ENCODE measurements at places on chromosomes 7 and 10.

GRCh38 chr7:139317939-139318505, 23.1 kb upstream of the FMC1 start:
- no peak for DNase-seq

GRCh38 chr10:23358357-23358756, 13.8 kb upstream of the C10orf67 start:
- DNase-seq = no peak

GRCh38 chr10:11093771-11094736, 76.4 kb downstream of the CELF2 start:
- DNase-seq = no peak

- no peak for DNase-seq
Measured at GRCh38 chr7:100219271-100219737, 445 bp upstream of the PVRIG start.

- no peak for DNase-seq
Measured at GRCh38 chr7:30906014-30906413, 5.6 kb upstream of the AQP1 start.

GRCh38 chr7:116984917-116985316, 31.6 kb downstream of the ST7 start:
- DNase-seq = peak; percentile 17

- DNase-seq = no peak
Measured at GRCh38 chr7:12731775-12732174, 44.3 kb downstream of the ARL4A start.

GRCh38 chr10:88819290-88819689, 16.8 kb downstream of the LIPM start:
- no peak for DNase-seq

DNA sequence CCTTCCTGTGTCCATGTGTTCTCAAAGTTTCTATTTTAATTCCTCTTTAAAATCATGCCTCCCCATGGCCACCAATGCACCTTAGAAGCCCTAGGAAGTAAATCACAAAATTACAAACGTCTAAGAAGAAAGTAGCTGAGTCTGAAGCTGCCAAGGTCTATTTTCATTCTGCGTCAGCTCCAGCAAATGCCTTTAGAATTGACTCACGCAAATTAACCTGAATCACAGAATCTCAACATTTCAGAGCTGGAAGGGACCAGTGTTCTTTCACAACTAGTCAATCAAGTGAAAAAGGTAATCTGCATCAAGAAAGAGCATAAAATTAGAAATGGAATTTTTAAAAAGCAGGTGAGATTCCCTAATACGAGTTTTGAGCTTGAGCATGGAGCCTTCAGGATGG, 1017.6 kb downstream of the SORCS3 start:
- DNase-seq = no peak

- no peak for DNase-seq
Measured at GRCh38 chr7:147756300-147756699, 834.3 kb upstream of the C7orf33 start.

DNA sequence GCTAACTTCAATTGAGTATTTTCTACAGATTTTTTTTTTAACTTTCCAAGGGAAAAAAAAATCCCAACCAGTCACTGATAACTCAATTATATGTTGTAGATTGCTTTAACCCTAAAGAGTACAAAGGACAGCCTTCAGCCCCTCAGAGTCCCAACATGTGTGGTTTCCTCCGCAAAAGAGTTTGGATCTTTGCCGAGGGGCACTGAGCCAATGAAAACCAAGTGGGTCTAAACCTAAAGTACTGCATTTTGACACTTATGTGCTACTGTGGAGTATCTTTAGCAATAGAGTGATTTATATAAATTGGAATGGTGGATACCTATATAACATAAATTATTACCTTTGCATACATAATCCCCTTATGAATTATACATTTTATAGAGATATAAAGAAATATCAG, 91.5 kb downstream of the SEMA3D start:
- no peak for DNase-seq

DNA sequence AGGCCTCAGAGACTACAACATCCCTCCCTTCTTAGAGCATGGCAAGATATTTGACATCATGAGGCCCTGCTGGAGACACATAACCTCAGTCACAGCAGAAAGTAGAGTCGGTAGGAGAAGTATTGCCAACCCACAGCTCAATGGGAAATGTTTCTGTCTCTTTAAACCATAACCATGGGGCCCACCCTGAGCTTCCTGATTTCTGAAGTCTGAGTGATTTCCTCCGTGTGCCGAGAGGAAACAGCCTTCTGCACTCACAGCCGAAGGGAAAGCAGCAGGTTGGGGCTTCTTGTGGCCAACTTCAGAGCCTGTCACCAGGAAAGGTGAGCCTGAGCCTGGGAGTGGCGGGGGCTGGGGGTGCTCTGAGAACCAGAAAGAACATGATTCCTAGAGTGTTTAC, at the start of gene GIMAP1:
TSS of gene GIMAP1 (plus strand) at position 246 of the 400 bp plus-strand sequence. CDS start 2,435 bp downstream, outside the sequence.
- no peak for DNase-seq

DNA sequence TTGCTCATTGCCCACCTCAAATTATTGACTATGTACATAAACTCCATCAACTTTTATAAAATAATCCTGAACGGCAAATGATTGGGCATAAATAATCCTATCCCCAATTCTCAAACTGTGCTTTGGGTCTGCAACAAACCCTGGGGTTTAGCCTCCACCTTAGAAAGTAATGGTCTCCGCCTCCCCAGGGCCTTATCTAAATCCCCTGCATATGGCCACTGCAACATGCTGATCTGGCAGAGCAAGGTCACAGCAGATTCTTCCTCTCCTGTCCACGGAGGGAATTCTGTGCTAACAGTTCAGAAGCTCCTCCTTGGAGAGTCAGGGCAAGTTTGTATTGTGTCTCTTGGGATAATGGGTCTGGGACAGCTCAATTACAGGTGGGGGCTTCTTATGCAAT, 18.4 kb downstream of the FXYD4 start:
- DNase-seq = no peak

DNA sequence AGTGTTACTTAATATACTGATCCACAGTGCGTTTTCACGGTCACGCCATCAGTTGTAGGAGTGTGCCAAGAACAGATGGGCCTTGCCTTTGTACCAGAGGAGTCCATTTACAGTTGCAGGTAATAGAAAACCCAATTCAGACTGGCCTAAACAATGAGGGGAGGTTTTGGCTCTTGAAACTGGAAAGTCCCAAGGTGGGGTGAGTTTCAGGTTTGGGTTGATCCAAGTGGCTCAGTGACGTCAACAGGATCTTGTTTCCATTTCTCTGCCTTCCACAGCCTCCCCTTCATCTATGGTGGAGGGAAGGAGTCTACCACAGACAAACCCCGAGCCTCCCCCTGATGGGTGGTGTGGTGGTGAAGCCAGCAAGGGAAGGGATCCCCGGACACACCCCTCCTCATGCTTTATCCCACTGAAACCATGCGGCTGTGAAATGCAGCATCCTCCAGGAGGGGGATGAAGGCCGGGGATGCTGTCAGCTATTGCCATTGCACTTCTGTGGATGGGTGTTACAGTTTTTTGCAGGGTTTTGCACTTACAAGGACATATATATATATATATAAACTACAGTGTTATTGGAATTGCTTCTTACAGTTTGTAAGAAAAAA, 14.8 kb upstream of the SH2D4B start:
- DNase-seq = no peak

DNA sequence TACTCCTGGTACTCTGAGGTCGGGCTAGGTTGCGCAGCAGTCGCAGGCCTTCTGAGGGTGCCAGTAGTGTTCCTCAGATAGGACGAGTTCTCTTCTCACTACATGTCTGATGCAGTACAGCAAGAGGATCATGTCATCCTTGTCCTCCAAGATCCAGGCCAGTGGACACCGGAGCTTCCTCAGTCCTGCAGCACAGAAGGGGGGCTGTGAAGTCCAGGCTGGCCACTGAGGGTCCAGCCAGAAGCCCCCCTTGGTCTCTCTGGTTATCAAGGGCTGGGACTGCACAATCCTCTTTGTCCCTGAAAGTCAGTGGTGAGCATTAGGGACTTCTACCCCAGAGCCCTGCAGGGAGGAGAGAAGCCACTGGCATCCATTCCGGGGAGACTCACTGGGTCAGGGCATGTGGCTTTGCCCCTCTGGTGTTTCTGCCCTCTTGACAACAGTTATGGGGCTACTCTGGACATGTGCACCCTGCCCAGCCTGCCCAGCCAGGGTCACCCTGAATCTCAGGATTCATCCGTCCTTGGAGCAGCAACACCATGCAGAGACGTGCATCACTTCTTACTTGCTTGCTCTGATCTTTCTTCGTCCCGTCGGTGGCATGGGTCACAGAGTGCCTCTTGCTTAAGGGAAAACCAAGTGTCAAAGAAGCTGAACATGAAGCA, 125.7 kb downstream of the ADCY1 start:
- DNase-seq = no peak

Measured in NCI-H1417 treated with DMSO at 0.1 percent for 48 hours (cell line).